ENCODE measurements at places on chromosomes 13 and 19. TPM values are rescaled to one million over a fixed set of nuclear protein-coding genes. Genes with fewer than 3 reads are reported as not detected.

Gene MCEMP1
- not detected for total RNA-seq

Gene ATP1A3
- total RNA-seq: 0.13 TPM

Gene ZNF471
- 6.7 TPM for total RNA-seq

Gene CD177
- total RNA-seq: not detected

Gene CGB7
- total RNA-seq: under 0.01 TPM

Gene CLDND2
- not detected for total RNA-seq

Data from smooth muscle cell of the pulmonary artery (primary cell).